Stimulated activated CD8-positive, alpha-beta memory T cell treated with anti-CD3 and anti-CD28 coated beads, Interleukin-7, amount 100 ng/mL, for 1 hour (primary cell): ENCODE measurements at places on chromosomes 3 and 15.

DNA sequence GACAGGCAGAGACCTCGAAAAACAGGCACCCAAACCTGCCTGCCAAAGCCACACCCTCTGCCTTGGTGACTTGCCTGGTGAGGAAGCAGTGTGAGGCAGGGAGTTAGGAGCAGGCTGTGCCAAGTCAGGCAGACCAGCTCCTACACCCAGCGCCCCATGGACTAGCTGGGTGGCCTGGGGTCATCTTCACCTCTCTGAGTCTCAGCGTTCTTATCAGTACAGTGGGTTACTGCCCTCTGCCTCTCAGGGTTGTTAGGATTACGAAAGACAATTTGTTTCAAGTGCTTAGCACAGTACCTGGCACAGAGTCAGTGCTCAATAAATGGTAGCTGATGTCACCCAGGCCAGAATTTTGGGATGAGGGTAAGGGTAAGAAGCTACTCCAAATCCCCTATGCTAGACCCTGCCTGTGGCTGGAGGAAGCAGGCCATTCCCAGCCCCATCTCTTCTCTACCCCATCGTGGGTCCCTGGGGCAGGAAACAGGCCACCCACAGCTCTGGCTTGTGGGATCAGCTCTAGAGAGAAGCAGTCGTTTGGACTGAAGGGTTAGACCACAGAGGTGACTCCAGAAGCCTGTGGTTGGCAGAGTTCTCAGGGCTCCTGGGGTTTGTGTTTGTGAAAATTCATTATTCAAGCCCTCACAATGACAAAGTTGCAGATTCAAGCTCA, 10.1 kb downstream of the SLC51B start:
- DNase-seq: no peak

DNA sequence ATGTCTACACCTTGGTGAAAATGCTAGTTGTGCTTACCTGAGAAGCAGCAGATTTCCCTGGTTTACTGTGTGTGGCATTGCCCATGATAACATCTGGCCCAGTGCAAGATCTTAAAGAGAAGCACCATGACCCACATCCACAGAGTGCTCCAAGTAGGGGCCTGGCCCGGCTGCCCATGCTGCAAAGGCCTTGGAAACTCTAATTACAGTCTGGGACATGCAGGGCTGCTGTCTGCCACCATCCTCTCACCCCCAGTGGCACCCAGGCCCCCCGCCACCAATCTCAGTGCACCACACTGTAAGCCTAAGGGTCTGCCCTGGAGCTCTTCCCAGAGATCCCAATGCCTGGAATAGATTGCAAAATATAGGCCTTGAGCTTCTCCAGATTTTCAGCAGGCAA, 132.6 kb downstream of the CHDH start:
- DNase-seq: no peak

- no peak for DNase-seq
These were observed 25.2 kb downstream of the IDH3A start for GRCh38 chr15:78174401-78174800.

GRCh38 chr3:106710596-106710995, 666.6 kb upstream of the CCDC54 start:
- DNase-seq: no peak

- no peak for DNase-seq
These were observed 216.2 kb downstream of the ITPR1 start for GRCh38 chr3:4709341-4709740.

DNA sequence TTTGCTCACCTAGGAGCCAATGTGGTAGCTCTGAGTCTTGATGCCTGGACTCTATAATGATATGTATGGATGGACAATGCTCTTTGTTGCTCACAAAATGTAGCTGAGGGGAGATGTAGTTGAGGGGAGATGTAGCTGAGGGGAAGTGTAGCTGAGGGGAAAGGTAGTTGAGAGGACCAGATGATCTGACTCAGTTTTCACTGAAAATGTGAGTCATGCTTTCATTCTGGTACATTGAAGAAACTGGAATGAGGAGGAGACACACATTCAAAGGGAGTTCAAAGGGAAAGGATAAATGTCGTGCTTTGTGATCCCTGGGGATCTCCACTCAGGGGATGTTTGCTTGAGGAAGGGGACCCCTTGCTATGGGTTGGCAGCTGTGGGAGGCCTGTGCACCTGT, 302.9 kb upstream of the TRIM42 start:
- DNase-seq: no peak

DNA sequence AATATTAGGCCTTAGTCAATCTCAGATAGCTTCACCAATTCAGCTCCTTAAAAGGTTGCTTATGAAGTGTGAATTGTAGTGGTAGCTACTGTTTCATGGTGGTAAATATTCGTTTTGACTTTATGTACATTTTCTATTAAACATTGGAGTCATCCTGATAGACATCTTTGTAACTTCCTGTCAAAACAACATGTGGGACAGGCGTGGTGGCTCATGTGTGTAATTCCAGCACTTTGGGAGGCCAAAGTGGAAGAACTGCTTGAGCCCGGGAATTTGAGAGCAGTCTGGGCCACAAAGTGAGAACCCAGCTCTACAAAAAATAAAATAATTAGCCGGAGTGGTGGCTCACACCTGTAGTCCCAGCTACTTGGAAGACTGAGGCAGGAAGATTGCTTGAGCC, 2.0 kb upstream of the TRIM59 start:
- no peak for DNase-seq

- no peak for DNase-seq
These were observed 12.9 kb downstream of the DUOX2 start for GRCh38 chr15:45100884-45101625.

- no peak for DNase-seq
These were observed 28.1 kb upstream of the SYNM start for GRCh38 chr15:99076555-99077308.

GRCh38 chr3:11642431-11643191, 1.1 kb downstream of the VGLL4 start:
- peak; percentile 20 for DNase-seq

- no peak for DNase-seq
These were observed 9.4 kb upstream of the MED12L start for GRCh38 chr3:151075869-151076562.

DNA sequence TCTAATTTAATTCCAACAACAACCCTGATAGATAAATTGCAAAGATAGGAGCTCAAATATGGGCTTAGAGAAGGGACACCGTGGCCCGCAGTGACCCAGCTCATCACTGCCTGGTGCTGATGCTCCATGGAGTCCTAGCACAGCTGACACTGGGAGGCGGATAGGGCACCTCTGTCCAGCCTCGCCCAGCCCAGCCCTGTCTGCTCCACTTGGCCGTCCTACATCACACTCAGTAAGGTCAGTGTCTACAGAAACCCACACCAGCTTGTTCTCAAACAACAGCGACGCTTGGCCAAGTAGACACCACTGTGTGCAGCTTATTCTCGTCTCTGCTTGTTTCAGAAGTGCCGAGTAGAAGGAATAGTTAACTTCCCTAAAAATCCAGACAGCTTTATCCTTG, 33.9 kb downstream of the GABRB3 start:
- DNase-seq: no peak

DNA sequence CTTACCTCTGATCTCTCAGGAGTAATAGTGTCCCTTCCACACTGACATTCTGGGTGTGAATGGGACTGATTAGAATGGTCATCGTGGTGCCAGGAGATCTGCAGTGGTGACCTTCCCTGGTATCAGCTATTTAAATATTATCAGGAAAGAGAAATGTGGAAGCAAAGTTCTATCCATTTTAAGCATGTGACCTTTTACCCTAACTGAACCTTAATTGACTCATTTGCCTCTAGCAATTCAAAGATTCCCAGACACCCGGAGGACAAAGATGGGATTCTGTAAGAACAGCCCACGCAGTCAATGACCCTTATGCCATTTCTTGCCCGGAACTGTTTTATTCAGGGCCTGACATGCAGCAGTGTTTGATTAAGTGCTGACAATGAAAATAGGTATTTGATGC, 10.3 kb downstream of the LIPC start:
- no peak for DNase-seq

- DNase-seq: no peak
These were observed 1.7 kb downstream of the MEIS2 start for GRCh38 chr15:37098468-37099318.

- no peak for DNase-seq
These were observed 296 bp downstream of the TPRA1 start for GRCh38 chr3:127590282-127590592.

GRCh38 chr15:69456208-69457166, 3.9 kb downstream of the RPLP1 start:
- DNase-seq: no peak
